Activated naive CD4-positive, alpha-beta T cell treated with anti-CD3 and anti-CD28 coated beads for 36 hours (primary cell): ENCODE measurements at places on chromosomes 2 and 18. TPM values are rescaled to one million over a fixed set of nuclear protein-coding genes. Genes with fewer than 3 reads are reported as not detected.

- no peaks in the 10 kb centered on the region for H3K4me1 ChIP-seq
- H3K27ac ChIP-seq, result no peak overlapping the region
- H3K36me3 ChIP-seq, result no peaks in the 10 kb centered on the region
- DNase-seq, result peak; percentile 36
Observed at GRCh38 chr2:227033471-227034148, 130.4 kb downstream of the COL4A4 start.

Gene CYP26B1
- total RNA-seq, result not detected

DNA sequence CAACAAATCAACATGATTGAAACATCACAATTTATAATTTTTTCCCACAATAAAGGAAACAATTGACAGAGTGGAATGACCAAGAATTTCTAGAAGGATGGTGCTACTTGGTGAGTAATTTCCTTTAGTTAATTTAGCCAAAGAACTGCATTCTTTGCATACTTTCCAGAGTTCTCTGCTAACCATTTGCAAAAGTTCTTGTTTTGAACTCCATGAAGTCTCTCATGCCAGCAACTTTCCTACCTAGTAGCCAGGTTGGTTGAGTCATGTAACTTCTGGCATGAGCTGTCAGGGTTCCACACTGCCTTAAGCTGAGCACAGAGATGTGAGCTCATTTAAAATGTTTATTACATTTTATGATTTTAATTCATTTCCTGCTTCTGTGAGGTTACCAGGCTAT lies 539.6 kb downstream of the PID1 start:
- H3K27me3 ChIP-seq, result no peaks in the 10 kb centered on the region
- no peaks in the 10 kb centered on the region for H3K4me1 ChIP-seq

DNA sequence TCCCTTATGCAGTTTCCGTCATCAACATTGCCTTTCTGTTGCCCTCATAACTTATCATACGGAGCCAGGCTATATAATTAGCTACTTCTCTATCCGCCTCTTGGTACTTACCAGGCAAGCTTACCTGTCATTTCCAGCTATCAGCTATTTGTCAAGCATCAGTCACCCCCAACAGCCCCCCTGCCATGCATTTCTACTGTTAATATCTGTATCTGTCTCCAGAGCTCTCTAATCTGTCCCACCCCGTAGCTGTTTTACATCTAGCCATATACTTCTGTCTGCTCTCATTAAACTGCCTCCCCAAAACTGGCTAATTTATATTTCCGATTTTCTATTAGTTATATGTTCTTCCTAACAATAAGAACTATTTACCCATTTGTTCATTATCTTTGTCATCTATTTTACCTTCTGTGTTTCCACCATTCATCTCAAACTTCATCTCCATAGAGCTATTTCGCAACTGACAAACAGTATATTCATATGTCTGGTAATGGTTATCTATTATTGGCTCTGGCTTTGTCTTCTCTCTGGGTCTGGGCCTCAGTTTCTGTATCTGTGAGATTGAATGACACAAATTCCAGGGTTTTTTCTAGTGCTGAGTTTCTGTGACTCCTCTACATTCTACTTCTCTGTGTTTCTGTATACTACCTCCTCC lies 9.6 kb downstream of the EMX1 start:
- no peak overlapping the region for H3K4me3 ChIP-seq
- DNase-seq, result no peak
- no peak overlapping the region for H3K27ac ChIP-seq
- no peaks in the 10 kb centered on the region for H3K36me3 ChIP-seq
- peaks cover 6% of the 10 kb centered on the region for H3K4me1 ChIP-seq
- peaks cover 30% of the 10 kb centered on the region for H3K27me3 ChIP-seq

GRCh38 chr2:189411860-189412259 lies 29.4 kb upstream of the WDR75 start:
- no peaks in the 10 kb centered on the region for H3K36me3 ChIP-seq
- H3K4me3 ChIP-seq, result no peak overlapping the region
- no peak for DNase-seq
- H3K27me3 ChIP-seq, result no peaks in the 10 kb centered on the region
- H3K27ac ChIP-seq, result no peak overlapping the region
- H3K4me1 ChIP-seq, result peaks cover 29% of the 10 kb centered on the region

GRCh38 chr2:217223222-217223930 lies 363.5 kb upstream of the TNP1 start:
- no peaks in the 10 kb centered on the region for H3K36me3 ChIP-seq
- H3K27me3 ChIP-seq, result peaks cover 28% of the 10 kb centered on the region
- no peak overlapping the region for H3K4me3 ChIP-seq
- H3K4me1 ChIP-seq, result peaks cover 29% of the 10 kb centered on the region
- peak; percentile 78 for DNase-seq
- H3K27ac ChIP-seq, result peak overlapping the region; percentile 59

DNA sequence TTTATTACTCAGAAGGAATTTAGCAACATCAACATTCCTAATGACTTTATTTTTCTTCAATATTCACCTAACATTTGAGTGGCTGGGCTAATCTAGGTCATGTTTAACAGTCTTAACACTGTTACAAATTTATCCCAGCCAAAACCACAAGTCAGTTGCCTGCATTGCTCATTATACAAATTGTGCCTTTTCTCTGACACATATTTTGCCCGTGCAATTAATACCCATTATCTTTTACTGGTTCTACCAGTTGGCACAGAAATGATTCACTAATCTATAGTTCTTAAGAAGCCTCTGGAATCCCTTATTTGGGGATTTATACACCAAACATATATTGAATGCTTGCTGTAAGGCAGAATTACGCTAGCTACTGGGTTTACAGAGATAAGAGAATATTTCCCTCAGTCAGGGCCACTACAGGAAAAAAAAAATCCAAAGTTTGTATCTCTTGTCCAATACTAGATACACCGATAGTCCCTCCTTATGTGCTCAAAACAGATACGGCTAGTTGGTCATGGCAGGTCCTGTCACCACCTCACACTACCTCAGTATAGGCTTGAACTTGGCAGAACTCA lies 46.3 kb downstream of the ZCCHC2 start:
- H3K36me3 ChIP-seq, result peaks cover 36% of the 10 kb centered on the region
- no peak overlapping the region for H3K4me3 ChIP-seq
- no peak for DNase-seq
- no peaks in the 10 kb centered on the region for H3K27me3 ChIP-seq
- H3K4me1 ChIP-seq, result peaks cover 2% of the 10 kb centered on the region

DNA sequence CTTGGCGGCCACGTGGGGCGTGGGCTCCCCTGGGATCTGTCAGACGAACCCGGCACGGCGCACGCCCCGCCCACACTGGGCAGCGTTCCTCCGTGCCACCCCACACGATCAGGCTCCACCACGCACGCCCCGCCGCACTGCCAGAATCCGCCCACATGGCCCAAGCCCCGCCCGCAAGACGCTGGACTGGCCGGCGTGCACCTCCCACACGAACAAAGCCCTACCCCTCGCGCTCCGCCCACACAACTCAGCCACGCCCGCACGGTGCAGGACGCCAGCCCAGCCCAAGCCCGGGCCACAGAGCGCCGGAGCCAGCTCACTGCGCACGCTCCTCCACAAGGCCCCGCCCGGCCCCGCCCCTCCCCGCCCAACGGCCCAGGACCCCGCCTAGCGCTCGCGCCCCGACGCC lies 555 bp downstream of the TMEM18 start:
- no peaks in the 10 kb centered on the region for H3K27me3 ChIP-seq
- H3K4me3 ChIP-seq, result peak overlapping the region; percentile 85
- no peak overlapping the region for H3K27ac ChIP-seq
- DNase-seq, result peak; percentile 95
- H3K36me3 ChIP-seq, result peaks cover 15% of the 10 kb centered on the region

Gene RPRM
- not detected for total RNA-seq

- no peak overlapping the region for H3K27ac ChIP-seq
- no peaks in the 10 kb centered on the region for H3K4me1 ChIP-seq
- H3K36me3 ChIP-seq, result no peaks in the 10 kb centered on the region
Observed at GRCh38 chr2:112335600-112335999, 60.2 kb downstream of the ZC3H6 start.

Gene LRATD1
- not detected for total RNA-seq

Gene SKOR2
- total RNA-seq, result not detected

- no peaks in the 10 kb centered on the region for H3K36me3 ChIP-seq
- no peaks in the 10 kb centered on the region for H3K4me1 ChIP-seq
- no peak for DNase-seq
- H3K27me3 ChIP-seq, result peaks cover 1% of the 10 kb centered on the region
- H3K27ac ChIP-seq, result no peak overlapping the region
Observed at GRCh38 chr2:199309973-199310372, 147.8 kb downstream of the SATB2 start.

DNA sequence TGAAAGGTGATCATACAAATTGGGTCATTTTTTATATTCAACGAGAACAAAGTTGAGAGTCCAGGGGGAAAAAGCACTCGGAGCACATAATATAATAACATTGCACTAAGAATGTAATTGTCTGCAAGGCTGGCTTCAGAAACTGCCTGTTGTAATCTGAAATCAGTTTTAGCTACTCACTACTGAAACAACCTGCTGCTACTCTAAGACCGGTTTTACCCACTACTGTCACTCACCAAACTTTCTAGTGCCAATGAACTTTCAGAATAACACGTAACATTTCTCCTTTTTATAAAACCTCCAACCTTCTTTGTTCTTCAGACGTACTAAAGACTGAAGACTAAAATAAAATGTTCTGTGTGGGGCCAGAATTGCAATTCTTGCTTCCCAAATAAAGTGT lies 11.5 kb upstream of the CYB5A start:
- peaks cover 17% of the 10 kb centered on the region for H3K27me3 ChIP-seq
- H3K27ac ChIP-seq, result no peak overlapping the region
- H3K4me3 ChIP-seq, result no peak overlapping the region
- no peak for DNase-seq
- H3K36me3 ChIP-seq, result no peaks in the 10 kb centered on the region

Gene POTEJ
- total RNA-seq, result not detected

DNA sequence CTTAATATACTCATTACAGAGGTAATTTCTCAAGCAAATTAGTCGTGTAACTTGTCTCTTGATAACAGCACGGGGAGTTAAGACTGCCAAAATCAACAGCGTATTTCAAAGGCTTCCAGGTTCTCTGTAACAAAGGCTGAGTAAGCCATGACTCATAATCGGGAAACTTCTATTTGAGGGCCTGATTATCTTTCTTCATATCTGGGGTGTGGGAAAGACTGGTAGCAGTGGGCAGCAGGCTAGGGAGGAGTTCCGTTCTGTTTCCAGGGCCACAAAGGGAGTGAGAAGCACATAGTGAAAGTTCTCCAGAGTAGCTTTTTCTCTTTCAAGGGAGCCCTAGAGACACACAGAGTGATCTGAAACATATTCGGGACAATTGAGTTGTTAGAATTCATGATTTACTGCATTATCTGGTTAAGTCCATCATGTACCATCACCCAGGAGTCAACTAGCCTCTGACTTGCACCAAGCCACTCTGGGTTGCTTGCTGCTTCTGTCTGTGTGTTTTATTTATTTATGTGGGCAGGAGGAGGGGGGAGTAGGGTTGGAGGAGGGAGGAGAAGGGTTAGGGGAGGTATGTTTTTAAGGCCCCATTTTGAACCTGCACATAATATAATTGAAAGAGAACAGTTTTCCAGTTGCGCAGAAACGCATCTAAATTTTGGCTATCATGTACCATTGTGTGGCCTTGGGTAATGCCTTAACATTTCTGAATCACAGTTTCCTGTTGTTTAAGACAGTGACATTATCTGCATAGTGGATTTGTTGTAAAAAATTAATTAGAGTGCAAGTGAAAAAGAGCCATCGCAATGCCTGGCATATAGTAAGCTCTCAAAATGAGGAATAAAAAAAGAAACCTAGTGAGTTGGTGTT lies 80.5 kb upstream of the ITPRID2 start:
- peaks cover 7% of the 10 kb centered on the region for H3K4me1 ChIP-seq
- no peak for DNase-seq
- H3K4me3 ChIP-seq, result no peak overlapping the region

Gene DSC2
- 0.02 TPM for total RNA-seq

Gene TUBA4B
- total RNA-seq, result not detected

DNA sequence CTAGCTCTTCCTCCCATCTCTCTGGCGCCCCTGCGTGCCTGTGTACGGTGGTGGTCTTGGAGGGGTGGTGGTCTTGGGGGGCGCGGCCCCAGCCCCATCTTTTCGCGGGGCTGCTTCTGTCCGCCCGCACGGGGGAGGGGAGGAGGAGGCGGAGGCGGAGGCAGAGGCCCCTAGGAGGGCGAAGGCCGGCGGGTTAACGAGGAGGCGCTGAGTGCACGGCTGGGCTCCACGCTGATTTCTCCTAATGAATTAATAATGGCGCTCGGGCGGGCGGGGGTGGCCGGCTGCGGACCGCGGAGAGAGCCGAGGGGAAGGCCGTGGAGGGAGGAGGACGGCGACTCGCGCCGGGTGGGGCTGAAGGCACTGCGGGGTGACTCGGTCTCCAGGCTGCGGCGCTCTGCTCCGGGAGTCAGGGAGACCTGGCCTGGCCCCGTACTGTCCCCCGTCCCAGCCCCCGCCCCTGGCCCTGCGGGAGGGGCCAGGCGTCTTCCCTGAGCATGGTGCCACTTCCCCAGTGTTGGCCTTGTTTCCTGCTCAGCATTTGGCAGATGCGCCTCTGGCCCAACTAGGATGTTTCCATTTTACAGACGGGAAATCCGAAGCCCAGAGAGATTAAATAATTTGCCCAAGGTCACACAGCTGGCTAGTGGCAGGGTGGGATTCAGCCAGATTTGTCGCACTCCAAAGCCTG lies 6.0 kb downstream of the GAREM2 start:
- H3K36me3 ChIP-seq, result no peaks in the 10 kb centered on the region
- H3K27me3 ChIP-seq, result peaks cover 32% of the 10 kb centered on the region
- peaks cover 15% of the 10 kb centered on the region for H3K4me1 ChIP-seq
- peak overlapping the region; percentile 21 for H3K4me3 ChIP-seq
- DNase-seq, result no peak

Gene MAPK4
- total RNA-seq, result not detected

Gene DYNAP
- total RNA-seq, result not detected

Gene CDH19
- not detected for total RNA-seq

GRCh38 chr18:7535436-7536205 lies 31.5 kb upstream of the PTPRM start:
- no peak overlapping the region for H3K27ac ChIP-seq
- H3K36me3 ChIP-seq, result no peaks in the 10 kb centered on the region
- no peak overlapping the region for H3K4me3 ChIP-seq

Gene GAL3ST2
- not detected for total RNA-seq

Gene KATNAL2
- 0.52 TPM for total RNA-seq

- H3K27me3 ChIP-seq, result no peaks in the 10 kb centered on the region
- H3K4me1 ChIP-seq, result peaks cover 55% of the 10 kb centered on the region
Observed at GRCh38 chr2:232310121-232310520, 68.4 kb upstream of the ALPP start.

GRCh38 chr2:227260041-227260440 lies 65.0 kb upstream of the MFF start:
- no peak for DNase-seq
- no peaks in the 10 kb centered on the region for H3K4me1 ChIP-seq
- H3K36me3 ChIP-seq, result no peaks in the 10 kb centered on the region
- no peak overlapping the region for H3K27ac ChIP-seq
- H3K27me3 ChIP-seq, result no peaks in the 10 kb centered on the region

- peaks cover 5% of the 10 kb centered on the region for H3K27me3 ChIP-seq
- H3K4me1 ChIP-seq, result no peaks in the 10 kb centered on the region
- no peak overlapping the region for H3K4me3 ChIP-seq
- no peak for DNase-seq
- no peak overlapping the region for H3K27ac ChIP-seq
Observed at GRCh38 chr18:51516478-51517038, 319.1 kb upstream of the MEX3C start.
